Cardiac fibroblast (primary cell): ENCODE measurements at places on chromosomes 11 and 22.
A peak's percentile ranks its signal among the peaks of the same experiment; 100 is the strongest.

- no peak for DNase-seq
Measured at GRCh38 chr11:123082977-123083376, 21.0 kb upstream of the HSPA8 start.

GRCh38 chr11:14079011-14079410 is 116.5 kb downstream of the SPON1 start:
- peak; percentile 17 for DNase-seq

- DNase-seq: peak; percentile 58
Measured at GRCh38 chr11:10285148-10285802, 8.7 kb downstream of the SBF2 start.

GRCh38 chr22:44550711-44551491 is 52.9 kb upstream of the RTL6 start:
- DNase-seq: peak; percentile 94

- no peak for DNase-seq
Measured at GRCh38 chr11:103637295-103637694, 399.1 kb upstream of the DDI1 start.

DNA sequence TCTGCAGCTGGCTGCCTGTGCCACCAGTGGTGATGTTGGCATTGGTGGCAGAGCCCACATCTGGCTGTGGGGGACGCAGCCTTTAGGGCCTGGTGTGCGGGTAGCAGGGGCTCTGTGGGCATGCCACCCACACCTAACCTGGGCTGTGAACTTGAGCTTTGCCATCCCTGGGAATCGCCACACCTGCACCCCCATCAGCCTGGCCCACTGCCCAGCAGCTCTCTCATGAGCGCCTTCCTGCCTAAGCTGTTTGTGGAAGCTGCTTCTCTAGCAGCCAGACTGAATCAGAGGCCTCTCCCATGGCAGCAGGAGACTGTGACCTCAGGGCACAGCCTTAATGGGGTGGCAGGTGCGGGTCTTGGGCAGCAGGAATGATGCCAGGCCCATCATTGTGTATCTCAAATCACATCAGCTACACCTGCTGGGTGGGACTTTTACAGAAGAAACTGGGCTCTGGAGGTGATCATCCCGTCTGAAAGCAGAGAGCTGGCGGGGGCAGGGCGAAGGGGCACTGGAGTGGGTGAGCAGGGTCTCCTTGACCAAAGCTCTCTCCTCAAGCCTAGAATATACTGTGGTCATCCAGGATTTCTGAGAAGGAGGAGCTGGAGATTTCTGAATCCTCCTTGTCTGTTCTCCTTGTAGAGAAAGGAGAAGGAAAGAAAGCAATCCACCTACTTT is 17.8 kb upstream of the CARS1 start:
- DNase-seq: no peak

DNA sequence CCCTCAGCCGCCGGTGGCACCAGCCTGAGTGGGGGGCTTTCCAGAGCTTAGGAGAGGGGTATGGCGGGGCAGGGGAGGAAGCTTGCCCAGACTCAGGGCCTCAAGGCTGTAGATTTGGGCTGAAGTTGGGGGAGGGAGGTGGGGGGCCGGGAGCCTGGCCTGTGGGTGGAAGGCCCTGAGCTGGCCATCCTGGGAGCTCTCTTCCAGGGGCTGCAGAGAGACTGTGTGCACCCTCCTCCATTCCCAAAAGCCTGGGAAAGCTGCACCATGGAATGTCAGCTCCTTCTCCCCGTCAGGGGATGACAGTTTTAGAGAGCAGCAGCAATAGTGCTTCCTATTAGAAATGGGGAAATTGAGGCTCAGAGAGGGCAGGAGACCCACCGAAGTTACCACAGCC is 1.0 kb downstream of the SYT12 start:
- DNase-seq: no peak

- DNase-seq: no peak
Measured at GRCh38 chr22:41732096-41732772, 32.9 kb downstream of the MEI1 start.

DNA sequence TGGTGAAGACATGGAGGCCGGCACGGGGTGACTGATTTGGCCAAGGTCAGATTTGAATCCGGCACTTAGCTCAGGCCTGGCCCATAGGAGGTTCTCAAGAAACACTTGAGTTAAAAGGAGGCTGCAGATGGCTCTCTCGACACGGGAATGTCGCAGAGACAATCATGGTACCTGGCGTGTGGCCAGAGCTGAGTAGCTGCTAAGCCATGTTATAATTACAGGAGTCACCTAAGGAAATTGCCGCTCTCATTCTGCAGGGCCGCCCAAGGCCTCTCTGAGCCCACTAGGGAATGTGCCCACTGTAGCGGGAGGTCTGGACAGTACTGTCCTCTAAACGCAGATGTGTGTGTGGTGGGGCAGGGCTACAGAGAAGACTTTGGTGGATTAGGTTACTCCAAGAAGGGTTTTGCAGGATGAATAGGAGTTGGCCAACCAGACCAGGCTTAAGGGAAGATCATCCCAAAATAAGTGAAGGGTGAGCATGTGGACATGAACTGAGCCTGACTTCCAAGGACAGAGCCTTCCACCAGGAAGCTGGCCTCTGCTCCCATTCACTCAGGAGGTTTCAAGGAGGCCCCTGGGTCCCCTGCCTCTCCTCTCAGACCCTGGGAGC is 19.3 kb upstream of the PRR5 start:
- no peak for DNase-seq

GRCh38 chr11:35932681-35933319 is 11.1 kb upstream of the LDLRAD3 start:
- peak; percentile 31 for DNase-seq

DNA sequence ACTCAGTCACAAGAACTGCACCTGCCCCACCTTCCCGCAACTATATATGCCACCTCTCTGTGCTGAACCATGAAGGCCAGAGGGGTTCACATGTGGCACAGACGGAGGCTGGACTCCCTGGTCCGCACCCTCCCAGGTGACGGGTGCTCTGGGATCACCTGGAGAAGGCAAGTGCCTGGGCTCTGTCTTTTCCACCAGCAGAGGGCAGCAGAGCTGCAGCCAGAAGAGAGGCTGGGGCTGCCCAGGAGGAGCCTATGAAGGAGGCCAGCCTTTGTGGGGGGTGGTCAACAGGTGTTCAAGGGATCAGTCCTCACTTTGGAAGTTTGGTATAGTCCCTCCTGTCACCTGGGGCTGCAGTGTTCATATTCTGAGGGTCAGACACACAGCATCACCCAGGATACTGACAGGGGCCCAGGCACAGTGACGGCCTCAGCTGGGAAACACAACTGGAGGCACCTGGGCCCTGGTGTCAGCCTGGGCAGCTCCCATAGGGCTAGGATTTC is 39.2 kb upstream of the IGLL5 start:
- peak; percentile 51 for DNase-seq

DNA sequence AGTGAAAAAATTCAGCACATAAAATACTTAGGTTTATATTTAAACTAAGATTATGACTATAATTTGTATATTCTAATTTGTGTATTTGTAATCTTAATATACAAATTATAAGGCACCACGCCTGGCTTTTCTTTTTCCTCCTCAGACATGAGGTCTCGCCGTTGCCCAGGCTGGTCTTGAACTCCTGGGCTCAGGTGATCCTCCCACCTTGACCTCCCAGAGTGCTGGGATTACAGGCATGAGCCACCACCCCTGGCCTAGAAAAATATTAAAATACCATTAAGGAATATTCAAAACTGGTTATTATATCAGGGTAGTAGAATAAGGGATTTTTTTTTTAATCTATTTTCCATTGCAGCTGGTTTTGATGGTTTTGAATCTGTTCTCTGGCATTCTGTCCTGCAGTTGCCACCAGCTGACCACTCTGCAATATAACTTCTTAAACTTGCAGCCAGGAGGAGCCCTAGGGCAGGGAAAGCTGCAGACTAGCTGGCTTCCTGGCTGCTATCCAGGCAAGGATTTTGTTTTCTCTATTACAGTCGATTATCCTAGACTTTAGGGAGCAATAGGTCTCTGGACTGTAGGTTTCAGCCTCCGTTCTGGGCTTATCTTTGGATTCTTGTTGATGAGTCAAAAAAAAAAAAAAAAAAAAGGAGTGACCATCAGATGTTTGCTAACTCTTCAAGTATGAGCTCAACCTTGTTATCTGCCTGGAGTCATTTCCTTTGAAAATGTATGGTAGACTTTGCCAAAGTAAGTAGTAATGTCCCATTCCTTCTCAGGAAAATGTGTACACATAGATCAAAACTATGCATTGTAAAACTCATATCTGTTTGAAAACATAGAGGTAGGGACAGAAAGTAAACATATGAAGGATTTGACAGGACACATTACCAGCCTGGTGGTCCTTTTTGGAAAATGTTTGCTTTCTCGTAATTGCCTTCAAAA is 13.2 kb downstream of the POLA2 start:
- DNase-seq: peak; percentile 99

- DNase-seq: peak; percentile 56
Measured at GRCh38 chr11:93031386-93031785, 61.9 kb downstream of the MTNR1B start.

GRCh38 chr11:34809191-34810106 is 106.7 kb downstream of the APIP start:
- peak; percentile 47 for DNase-seq

DNA sequence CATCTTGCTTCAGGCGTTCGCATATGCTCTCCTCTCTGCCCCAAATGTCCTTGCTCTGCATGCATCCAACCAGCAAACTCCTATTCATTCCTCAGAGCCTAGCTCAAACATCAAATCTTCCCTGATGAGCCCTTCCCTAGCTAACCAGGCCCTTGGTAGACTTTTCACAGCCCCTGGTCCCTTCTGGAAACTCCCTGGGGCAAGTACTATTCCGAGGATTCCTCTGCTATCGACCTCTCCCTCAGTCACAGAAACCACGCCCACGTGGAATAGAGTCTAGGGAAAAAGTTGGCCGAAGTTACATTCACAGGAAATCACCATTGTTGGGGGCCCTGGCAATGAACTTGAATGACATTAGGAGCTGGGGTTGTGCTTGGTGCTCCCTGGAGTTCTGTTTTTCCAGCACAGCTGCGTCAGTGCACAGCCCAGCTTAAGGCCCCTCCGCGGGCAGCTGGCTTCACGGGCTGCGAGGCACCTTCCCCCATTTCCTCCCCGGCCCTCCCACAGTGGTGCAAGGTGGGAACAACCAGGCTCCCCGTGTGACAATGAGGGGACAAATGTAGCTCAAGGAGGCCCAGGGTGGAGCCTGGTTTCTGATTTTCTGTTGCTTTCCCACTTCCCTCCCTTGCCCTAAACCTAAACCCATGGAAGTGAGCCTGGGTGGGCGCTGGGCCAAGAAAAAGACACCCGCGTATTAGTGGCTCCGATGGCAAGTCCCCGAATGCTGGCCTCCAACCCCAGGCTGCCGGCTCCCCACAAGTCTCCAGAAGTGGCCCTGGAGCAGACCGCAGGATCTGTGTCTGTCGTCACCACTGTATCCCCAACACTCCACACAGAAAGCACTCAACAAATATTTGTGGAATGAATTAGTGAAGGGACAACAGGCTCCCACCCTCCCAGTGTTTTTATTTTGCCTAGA is 4.3 kb upstream of the ATP5MGL start:
- peak; percentile 39 for DNase-seq

DNA sequence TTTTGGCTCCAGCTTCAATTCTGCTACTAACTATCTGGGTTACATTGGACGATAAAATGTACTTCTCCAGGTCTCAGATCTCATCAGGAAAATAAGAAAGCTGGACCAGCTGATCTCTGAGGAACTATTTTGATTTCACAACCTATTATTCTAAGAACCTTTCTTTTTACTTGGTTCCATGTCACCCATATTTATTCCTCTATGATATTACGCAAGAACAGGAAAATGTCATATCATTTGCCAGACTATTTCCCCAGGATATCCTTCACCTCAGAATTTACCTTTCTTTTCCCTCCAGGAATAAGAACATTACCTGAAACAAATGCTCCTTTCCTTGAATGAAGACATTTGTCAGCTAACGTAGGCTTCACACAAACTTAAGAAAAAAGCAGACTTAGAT is 387.5 kb upstream of the RAG2 start:
- DNase-seq: no peak

DNA sequence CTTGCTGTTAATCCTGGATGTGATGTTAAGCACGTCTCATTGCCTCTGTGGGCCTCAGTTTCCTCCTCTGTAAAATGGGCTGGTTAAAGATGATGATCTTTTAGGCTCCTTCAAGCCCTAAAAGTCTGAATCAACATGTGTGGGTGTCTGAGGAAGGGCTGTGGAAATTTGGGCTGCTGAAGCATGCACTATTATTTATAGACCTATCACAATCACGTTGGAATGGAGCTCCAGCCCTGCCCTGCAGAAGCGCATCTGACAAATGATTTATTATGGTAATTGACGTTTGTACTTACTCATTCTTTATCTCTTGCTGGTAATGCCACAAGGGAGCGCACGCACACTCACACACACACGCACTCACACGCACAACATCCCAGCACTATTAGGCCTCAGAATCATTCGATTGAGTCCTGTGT is 20.4 kb downstream of the P2RX3 start:
- peak; percentile 14 for DNase-seq

DNA sequence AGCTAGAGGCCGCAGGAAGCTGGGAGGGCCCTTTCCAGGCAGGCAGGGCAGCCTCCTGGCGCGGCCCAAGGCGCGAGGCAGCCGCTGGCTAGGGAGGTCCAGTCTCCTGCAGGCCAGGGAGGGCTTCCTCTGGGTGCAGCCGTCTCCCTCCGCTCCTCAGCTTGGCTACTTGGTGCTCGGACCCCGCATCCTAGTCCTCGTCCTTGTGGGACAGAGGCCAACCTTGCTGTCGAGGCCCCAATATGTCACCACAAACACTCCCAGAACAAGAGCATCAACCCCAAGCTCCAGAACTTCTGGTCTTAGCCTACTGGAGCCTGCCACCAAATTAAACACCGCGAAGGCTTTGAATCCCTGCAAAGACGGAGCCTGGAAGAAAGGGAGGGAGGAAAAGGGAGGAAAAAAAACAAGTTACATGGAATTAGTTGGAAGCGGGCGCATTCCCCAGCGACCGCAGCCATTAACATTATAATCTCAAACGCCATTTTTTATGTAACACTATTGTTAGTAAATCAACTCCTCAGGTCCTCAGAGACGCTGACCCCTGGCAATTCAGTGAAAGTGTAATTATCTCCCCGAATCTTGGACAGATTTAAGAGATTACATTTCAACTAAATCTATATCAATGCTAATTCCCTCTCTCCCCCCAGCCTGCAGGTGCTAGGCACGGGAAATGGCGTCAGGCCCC is 12.7 kb upstream of the PAX6 start:
- no peak for DNase-seq

- DNase-seq: no peak
Measured at GRCh38 chr11:16133867-16134266, 222.5 kb downstream of the SOX6 start.

GRCh38 chr11:21588754-21589153 is 604.1 kb upstream of the ANO5 start:
- DNase-seq: no peak

DNA sequence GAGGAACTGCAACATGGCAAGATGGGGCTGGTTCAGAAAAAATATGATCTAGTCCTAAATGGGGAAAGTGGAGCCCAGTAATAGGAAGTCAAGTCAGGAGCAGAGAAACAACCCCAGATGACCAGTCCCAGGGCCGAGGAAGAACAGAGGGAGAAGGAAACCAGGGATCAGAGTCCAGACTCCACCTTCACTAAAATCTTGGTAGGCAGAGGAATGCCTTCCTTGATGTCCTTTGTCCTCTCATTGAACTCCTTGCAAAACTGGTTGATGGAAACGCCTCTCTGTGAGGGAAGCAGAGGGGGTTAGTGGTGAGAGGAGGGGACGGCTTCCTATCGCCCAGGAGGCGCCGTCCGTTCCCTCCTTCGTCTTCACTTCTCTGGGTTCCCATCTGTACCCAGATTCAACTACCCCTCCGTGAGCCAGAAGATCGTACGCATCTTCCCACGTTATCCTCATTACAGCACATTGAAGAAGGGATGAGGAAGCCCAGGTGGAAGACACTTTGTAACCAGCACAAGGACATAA is 607 bp downstream of the MRPL11 start:
- no peak for DNase-seq

GRCh38 chr11:134501406-134502152 is 89.5 kb upstream of the B3GAT1 start:
- no peak for DNase-seq
